ENCODE measurements at places on chromosomes 11 and 22. TPM values are rescaled to one million over a fixed set of nuclear protein-coding genes. Genes with fewer than 3 reads are reported as not detected.

Gene CBLIF
- not detected for total RNA-seq

Gene RTL10
- total RNA-seq: 21.5 TPM

Gene CRYBB3
- 0.66 TPM for total RNA-seq

Gene SCGB1C1
- not detected for total RNA-seq
